Gastrocnemius medialis (tissue), 4 donors: ENCODE measurements at places on chromosomes 1 and 21. TPM values are rescaled to one million over a fixed set of nuclear protein-coding genes. Genes with fewer than 3 reads are reported as not detected.

DIP2A gene
- total RNA-seq, result 6.3 TPM

ITLN2 gene
- total RNA-seq, result not detected

ERICH3 gene
- total RNA-seq, result not detected

FAAH gene
- total RNA-seq, result 8.1 TPM

ZBTB7B gene
- 76.8 TPM for total RNA-seq

MCOLN2 gene
- 3.0 TPM for total RNA-seq

SPATA45 gene
- not detected for total RNA-seq

GBP7 gene
- total RNA-seq, result not detected

NEK2 gene
- not detected for total RNA-seq

FMN2 gene
- total RNA-seq, result not detected

SUSD4 gene
- total RNA-seq, result 3.3 TPM

MROH9 gene
- not detected for total RNA-seq

APCS gene
- 1.5 TPM for total RNA-seq

HORMAD1 gene
- not detected for total RNA-seq

SPRR2A gene
- total RNA-seq, result not detected

FCGR1A gene
- total RNA-seq, result not detected

CCDC27 gene
- not detected for total RNA-seq

RAD54L gene
- total RNA-seq, result 1.1 TPM

RGS16 gene
- total RNA-seq, result 0.98 TPM

STYXL2 gene
- total RNA-seq, result 94.3 TPM

CDCA8 gene
- 1.5 TPM for total RNA-seq

CYP4A22 gene
- 0.20 TPM for total RNA-seq

KIF26B gene
- total RNA-seq, result 0.10 TPM

DCDC2B gene
- not detected for total RNA-seq

FMOD gene
- total RNA-seq, result 9.1 TPM
